ENCODE measurements at places on chromosomes 1 and 21.
A peak's percentile ranks its signal among the peaks of the same experiment; 100 is the strongest.

- DNase-seq: no peak
These were observed 221.3 kb downstream of the FOXD2 start for GRCh38 chr1:47659146-47659545.

GRCh38 chr1:88141499-88142074 lies 542.5 kb upstream of the PKN2 start:
- DNase-seq: no peak

GRCh38 chr21:42187976-42188653 lies 30.8 kb upstream of the ABCG1 start:
- DNase-seq: peak; percentile 54

DNA sequence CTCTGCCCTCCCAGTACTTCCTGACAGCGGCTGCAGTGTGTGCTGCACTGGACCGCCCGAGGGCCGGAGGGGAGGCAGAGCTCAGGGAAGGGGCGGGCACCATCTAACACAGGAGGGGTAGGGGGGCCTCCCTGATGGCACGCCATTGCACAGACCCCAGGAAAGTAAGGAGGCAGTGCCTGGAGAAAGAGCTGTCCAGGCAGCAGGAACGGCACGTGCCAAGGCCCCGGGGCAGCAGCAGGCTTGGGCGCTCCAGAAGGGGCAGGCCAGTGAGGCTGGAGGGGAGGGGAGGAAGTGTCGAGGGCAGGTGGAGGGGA lies 110.7 kb downstream of the CRYAA start:
- DNase-seq: no peak

- no peak for DNase-seq
These were observed 77.5 kb downstream of the OMA1 start for GRCh38 chr1:58469016-58469415.

DNA sequence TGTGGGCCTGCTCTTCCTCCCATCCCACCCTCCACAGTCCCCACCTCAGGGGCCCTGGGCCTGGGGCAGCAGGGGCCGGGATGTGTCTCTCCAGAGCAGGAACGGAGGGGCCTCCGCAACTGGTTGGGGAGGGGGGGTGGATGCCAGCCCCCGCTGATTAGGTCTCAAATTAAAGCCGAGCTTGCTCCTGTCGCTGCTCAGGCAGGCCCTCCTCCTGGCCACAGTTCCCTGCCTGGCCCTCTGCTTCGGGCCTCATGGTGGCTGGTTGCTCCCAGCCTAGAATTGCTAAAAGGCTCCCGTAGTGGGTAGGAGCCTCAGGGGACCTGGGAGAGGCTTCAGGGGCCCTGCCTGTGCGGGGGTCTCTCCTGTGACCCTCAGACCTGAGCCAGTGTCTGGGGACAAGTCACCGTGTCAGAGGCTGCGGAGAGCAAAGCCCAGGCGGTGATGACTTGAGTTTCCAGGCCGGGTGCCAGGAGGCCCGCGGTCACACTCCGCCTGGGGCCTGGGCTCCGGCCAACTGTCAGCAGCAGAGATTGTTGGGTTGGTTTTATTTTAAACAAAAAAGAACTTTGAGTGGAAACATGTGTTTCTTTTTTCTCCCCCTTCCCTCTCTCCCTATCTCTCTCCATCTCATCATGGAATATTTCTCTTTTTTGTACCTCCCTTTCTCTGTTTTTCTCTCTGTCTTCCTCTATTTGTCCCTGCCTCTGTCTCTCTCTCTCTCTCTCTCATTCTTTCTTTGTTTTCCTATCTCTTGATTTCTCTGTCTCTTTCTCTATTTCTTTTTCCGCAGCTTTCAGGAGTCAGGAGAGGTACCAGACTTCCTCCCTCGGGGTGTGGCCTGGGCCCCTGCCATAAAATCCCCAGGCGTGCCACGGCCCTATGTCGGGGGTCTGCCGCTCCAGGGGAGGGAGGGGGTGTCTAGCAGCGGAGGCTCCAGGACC lies 20.0 kb upstream of the EPHA2 start:
- no peak for DNase-seq

DNA sequence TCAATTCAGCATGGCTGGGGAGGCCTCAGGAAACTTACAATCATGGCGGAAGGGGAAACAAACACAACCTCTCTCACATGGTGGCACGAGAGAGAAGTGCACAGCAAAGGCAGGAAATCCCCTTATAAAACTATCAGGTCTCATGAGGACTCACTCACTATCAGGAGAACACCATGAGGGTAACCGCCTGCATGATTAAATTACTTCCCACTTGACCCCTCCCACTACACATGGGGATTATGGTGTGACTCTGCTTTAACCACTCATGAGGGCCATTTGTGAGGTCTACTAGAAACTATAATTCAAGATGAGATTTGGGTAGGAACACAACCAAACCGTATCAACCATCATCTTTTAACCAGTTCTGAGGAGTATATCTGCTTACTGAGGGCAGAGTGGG lies 387.4 kb upstream of the NFIA start:
- DNase-seq: no peak

DNA sequence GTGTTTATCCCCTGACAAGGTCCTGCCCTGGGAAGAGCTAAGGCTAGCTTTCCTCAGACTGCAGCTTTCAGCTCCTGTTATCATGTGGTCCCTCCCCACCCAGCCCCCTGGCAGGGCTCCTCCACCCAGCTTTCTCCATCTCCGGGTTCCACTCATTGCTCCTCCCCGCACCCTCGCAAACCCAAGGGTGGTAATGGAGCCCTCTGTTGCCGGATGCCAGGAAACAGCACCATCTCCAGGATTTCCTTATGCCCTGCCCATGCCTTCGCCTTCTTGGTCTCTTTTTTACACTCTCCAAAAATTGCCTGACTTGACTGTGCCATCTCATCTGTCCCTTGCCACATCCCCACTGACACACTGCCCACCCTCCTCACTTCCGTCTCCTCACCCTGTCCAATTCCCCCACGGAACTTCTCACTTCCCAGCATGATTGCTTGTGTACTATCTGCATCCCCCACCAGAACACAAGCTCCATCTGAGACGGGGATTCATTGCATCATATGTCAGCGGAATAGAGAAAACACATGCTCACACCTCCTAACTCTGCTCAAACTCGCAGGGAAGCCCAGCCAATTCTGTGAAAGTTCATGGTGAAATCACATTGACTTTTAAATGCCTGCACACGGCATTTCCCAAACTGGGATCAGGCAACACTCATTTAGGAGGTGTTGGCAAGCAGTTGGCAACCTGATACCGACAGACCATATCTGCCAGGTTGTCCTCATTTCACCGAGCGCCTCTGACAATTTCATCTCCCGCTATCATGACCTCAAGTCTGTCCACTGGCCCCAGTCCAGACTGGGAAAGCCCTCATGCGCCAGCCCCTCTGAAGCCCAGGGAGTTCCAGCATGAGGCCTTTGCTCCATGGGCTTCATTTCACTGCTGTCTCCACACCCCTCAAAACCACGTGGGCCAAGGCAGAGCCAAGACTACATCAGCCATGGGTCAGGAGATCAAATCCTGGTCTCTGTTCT lies 201.1 kb downstream of the MATN1 start:
- no peak for DNase-seq

DNA sequence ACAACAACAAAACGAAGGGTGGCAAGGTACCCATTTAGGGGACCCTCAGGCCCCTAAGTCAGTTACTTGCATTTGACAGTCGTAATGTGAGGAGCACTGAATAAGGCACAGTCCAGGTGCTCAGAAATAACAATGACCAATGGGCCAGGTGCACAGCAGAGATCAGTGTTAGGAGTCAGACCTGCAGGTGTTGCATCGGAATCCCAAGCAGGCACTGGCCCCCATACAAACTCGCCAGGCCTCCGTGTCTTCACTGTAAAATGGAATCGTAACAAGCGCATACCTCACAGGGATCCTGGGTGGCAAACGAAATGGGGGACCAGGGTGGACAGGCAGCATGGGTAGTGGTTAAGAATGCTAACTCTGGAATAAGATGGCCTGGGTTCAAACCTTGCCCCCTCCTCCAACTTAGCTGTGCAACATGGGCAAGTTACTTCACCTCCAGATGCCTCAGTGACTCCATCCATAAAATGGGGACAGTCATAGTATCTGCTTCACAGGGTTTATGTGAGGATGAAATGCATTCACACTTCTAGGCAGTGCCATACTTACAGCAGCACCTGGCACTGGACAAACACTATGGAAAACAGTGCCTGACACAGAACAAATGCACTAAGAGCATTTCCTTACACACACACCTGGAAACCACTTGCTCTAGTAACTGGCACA lies 20.2 kb downstream of the RCAN1 start:
- DNase-seq: no peak
